Adrenal gland (tissue), 19 donors: ENCODE measurements at places on chromosomes 5 and 9. TPM values are rescaled to one million over a fixed set of nuclear protein-coding genes. Genes with fewer than 3 reads are reported as not detected.

TSSK1B gene
- total RNA-seq = not detected

GABRA6 gene
- not detected for total RNA-seq

DNA sequence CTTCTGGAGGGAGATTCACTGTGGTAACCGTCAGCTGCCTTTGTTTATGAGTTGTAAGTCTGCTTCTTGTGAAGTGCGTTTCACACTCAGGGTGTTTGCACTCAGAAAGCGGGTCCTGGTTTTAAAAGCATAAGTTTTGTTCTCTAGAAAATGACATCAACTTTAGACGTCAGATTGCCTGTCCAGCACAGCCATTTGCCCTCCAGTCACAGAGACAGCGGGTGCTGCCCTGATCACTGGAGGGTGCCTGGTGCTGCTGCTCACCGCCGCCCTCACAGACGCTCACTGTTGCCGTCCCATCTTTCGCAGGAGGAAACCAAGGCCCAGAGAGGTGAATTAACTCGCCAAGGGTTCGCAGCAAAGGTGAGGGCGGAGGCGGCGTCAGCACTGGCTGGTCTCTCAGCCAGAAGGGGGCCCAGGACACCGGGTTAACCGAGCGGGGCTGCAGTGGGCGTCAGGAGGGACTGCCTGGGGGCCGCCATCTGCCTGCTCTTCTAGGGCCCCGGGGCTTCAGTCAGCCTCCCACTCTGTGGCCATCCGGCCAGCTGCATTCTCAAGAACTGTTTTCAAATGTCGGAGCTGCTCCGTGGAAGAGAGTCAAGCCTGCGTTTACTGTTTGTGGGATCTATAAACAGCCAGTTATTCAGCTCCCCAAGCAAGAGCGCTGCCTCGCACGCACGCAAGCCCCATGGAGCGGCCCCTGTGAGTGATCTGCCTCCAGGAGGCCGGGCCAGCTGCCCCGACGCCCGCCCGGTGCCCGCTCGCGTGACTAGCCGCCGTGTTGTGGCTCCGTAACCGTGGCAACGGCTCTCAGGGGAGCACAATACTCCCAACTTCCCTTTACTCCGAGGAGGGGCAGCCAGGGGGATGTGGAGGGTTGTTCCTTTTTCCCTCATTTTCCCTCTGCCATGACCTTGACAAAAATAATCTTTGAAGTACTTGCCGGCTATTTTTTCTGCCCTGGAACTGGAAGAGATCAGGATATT lies 43.4 kb upstream of the EXOC3 start:
- H3K36me3 ChIP-seq = no peaks in the 10 kb centered on the region
- peaks cover 11% of the 10 kb centered on the region for H3K4me1 ChIP-seq
- H3K27me3 ChIP-seq = no peaks in the 10 kb centered on the region
- DNase-seq = peak; percentile 80

- H3K4me1 ChIP-seq = peaks cover 52% of the 10 kb centered on the region
- H3K27ac ChIP-seq = peak overlapping the region; percentile 84
- H3K4me3 ChIP-seq = no peak overlapping the region
Measured at GRCh38 chr5:150542933-150543445, 35.1 kb downstream of the NDST1 start.

OR1L1 gene
- total RNA-seq = not detected

GRCh38 chr5:88833371-88834130 lies 49.4 kb downstream of the MEF2C start:
- H3K27me3 ChIP-seq = no peaks in the 10 kb centered on the region
- H3K27ac ChIP-seq = peak overlapping the region; percentile 81
- H3K4me1 ChIP-seq = peaks cover 37% of the 10 kb centered on the region

DNA sequence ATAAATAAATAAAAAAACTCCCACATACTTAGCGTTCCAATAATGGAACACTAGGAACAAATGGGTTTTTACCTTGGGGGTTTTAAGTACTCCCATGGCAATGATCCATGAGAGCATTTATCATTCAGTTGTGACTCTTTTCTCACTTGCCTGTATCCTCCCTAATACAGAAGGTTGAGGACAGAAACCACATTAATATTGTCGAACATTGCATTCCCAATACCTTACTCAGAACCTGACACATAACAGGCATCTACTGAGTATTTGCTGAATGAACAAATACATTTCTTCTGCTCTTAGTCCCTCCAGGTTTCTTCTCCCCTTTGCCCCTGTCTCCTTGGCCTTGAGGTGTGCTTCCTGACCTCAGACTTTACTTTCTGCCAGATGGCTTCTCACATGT lies 175.9 kb downstream of the CEMIP2 start:
- H3K36me3 ChIP-seq = no peaks in the 10 kb centered on the region
- no peaks in the 10 kb centered on the region for H3K4me1 ChIP-seq
- no peak overlapping the region for H3K4me3 ChIP-seq
- H3K27ac ChIP-seq = no peak overlapping the region

DOLPP1 gene
- 23.8 TPM for total RNA-seq

DNA sequence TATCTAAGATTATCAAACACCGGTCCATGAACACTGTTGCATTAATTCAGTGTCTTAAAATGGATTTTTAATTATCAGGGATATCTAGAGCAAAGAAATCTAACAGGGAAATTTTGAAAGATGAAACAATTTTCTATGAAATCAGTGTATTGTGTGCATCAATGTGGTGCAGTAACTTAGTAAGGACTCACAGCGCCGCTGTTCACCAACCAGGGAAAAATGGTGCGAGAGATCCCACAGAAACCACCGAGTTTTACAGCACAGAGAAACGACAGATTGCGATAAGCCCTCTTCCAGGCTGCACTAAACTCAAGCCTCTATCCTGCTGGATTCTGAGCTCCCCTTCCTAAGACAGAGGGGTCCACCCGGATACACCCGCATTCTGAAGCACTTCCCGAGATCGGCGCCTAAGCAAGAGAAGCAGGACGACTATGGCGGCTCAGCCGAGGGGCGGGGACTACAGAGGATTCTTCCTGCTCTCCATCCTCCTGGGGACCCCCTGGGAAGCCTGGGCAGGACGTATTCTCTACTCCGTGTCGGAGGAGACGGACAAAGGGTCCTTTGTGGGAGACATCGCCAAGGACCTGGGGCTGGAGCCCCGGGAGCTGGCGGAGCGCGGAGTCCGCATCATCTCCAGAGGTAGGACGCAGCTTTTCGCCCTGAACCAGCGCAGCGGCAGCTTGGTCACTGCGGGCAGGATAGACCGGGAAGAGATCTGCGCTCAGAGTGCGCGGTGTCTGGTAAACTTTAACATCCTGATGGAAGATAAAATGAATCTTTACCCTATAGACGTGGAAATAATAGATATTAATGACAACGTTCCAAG lies at the start of gene PCDHGA7:
Gene PCDHGA7, plus strand, starts transcription at position 274 of the 826 bp plus-strand sequence. Its CDS starts 158 bp downstream, at position 432.
- no peak for DNase-seq
- no peak within 1 kb of the TSS for H3K27ac ChIP-seq
- no peaks in the 10 kb centered on the region for H3K4me1 ChIP-seq
- H3K27me3 ChIP-seq = no peaks in the 10 kb centered on the region
- no peak within 1 kb of the TSS for H3K4me3 ChIP-seq
- H3K36me3 ChIP-seq = no peaks in the 10 kb centered on the region

DNA sequence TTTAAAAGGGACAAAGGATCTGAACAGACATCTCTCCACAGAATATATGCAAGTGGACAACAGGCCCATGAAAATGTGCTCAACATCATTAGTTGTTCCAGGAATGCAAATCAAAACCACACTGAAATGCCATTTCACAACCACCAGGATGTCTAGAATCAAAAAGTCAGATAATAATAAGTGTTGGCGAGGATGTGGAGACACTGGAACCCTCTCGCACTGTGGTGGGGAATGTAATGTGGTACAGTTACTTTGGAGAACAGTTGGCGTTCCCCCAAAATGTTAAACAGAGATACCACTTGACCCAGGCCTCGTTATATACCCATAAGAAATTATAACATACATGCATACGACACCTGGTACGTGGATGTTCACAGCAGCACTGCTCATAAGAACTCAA lies 38.6 kb downstream of the SARDH start:
- H3K4me1 ChIP-seq = no peaks in the 10 kb centered on the region
- H3K27ac ChIP-seq = no peak overlapping the region
- no peak for DNase-seq
- H3K4me3 ChIP-seq = no peak overlapping the region
- H3K36me3 ChIP-seq = no peaks in the 10 kb centered on the region

PPP3R2 gene
- total RNA-seq = not detected

DNA sequence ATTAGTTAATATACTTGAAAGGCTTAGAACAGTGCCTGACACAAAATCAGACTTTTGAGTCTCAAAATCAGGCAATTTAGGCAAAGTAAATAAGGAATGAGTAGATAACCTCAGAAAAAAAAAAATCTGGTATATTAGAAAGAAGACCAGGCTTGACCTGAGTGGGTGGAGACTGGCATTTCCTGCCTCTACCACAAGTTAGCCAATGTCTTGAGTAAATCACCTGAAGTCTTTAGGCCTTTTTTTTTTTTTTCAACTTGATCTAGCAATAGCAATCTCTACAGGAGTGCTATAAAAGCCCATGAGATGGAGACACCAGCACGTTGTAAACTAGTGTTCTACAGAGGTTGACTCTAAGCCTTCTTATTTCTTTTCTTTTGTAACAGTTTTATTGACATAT lies 104.2 kb upstream of the RASEF start:
- no peak overlapping the region for H3K27ac ChIP-seq
- no peaks in the 10 kb centered on the region for H3K27me3 ChIP-seq
- no peak overlapping the region for H3K4me3 ChIP-seq
- H3K4me1 ChIP-seq = no peaks in the 10 kb centered on the region
- H3K36me3 ChIP-seq = no peaks in the 10 kb centered on the region
- no peak for DNase-seq

DNA sequence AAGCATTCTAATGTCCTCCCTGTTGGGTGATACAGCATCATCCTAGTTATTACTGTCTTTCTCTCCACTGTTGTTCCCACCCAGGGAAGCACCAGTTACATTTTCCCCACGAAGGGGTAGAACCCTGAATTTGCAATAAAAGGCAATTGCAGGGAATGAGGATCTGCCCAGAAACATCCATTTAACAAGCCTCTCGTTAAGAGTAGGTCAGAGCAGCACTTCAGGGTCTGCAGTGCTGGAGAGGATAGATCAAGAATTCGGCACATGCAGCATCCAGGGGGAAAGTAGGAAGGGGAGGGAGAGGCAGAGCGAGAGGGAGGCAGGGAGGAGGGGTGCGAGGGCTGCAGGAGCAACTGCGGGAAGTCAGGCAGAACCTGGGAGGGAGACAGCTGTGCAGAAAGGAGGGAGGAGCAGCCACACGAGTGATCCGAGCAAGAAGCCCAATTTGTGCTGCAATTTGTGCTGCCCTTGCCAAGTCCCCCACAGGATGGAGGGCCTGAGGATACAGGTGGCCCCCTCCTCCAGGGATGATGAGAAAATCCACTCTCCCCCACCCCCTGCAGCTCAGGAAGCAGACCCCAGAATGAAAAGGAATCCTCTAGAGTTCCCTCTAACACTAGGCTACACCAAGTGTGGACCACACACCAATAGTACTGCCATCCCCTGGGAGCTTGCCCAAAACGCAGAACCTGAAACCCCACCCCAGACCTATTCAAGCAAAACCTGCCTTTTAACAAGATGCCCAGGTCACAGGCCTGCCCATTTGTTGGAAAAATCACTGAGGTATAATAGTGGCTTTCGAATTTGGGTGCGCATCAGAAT lies 62.2 kb downstream of the EPB41L4B start:
- no peak overlapping the region for H3K27ac ChIP-seq
- no peaks in the 10 kb centered on the region for H3K4me1 ChIP-seq
- H3K36me3 ChIP-seq = no peaks in the 10 kb centered on the region
- no peaks in the 10 kb centered on the region for H3K27me3 ChIP-seq
- H3K4me3 ChIP-seq = no peak overlapping the region

- DNase-seq = no peak
- no peaks in the 10 kb centered on the region for H3K36me3 ChIP-seq
- H3K27ac ChIP-seq = no peak overlapping the region
Measured at GRCh38 chr9:78441822-78442431, 145.0 kb downstream of the PSAT1 start.

DNA sequence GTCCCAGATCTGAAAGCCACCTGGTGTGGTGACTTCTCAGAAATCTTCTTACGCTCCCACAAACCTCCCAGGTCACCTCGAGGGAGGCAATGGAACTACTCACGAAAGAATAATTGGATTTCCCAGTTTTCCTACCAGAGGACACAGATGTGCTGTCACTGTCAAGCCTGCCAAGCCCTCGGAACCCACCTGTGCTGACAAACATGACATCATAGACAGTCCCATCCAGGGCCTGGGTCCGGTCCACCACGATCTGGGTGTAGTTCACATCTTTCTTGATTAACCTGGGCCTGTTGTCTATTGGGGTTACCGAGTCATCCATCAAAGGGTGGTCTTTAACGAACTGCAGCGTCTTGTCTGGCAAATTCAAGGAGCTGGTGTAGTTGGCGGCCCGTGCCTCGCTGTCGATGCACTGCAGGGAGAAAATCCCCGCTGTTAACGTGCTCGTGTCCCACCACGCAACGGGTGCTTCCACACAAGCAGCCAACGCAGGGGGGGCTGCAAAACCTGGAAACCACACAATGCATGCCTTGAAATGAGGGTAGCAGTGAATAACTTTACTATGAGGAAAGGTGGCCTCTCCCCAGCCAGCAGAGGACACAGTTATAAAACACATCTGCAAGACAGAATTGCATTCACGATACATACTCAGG lies 69.0 kb downstream of the SECISBP2 start:
- H3K27me3 ChIP-seq = no peaks in the 10 kb centered on the region
- DNase-seq = no peak
- H3K4me1 ChIP-seq = peaks cover 7% of the 10 kb centered on the region
- no peak overlapping the region for H3K27ac ChIP-seq

- no peak overlapping the region for H3K4me3 ChIP-seq
- H3K27ac ChIP-seq = no peak overlapping the region
- no peaks in the 10 kb centered on the region for H3K27me3 ChIP-seq
- no peaks in the 10 kb centered on the region for H3K4me1 ChIP-seq
- DNase-seq = no peak
Measured at GRCh38 chr5:62328772-62329491, 22.9 kb downstream of the KIF2A start.

DNA sequence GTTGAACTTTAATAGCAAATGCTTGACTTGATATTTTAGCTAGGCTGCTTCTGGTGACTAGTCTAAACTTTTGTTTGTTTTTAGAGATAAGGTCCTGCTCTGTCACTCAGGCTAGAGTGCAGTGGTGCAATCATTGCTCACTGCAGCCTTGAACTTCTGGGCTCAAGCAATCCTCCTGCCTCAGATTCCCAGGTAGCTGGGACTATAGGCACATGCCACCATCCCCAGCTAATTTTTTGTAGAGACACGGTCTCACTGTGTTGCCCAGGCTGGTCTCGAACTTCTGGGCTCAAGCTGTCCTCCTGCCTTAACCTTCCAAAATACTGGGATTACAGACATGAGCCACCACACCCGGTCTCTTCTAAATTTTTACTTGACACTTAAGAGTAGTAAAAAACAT lies 20.7 kb downstream of the CDC37L1 start:
- H3K4me1 ChIP-seq = no peaks in the 10 kb centered on the region
- peak overlapping the region; percentile 1 for H3K27ac ChIP-seq
- H3K4me3 ChIP-seq = no peak overlapping the region
- DNase-seq = peak; percentile 61
- H3K36me3 ChIP-seq = no peaks in the 10 kb centered on the region

- H3K36me3 ChIP-seq = no peaks in the 10 kb centered on the region
- no peaks in the 10 kb centered on the region for H3K27me3 ChIP-seq
- peaks cover 9% of the 10 kb centered on the region for H3K4me1 ChIP-seq
- no peak overlapping the region for H3K4me3 ChIP-seq
- H3K27ac ChIP-seq = no peak overlapping the region
- no peak for DNase-seq
Measured at GRCh38 chr9:95087659-95088242, 229.8 kb downstream of the FANCC start.

GRCh38 chr9:114150608-114151007 lies 4.7 kb upstream of the COL27A1 start:
- no peaks in the 10 kb centered on the region for H3K36me3 ChIP-seq
- peaks cover 15% of the 10 kb centered on the region for H3K27me3 ChIP-seq
- no peak overlapping the region for H3K27ac ChIP-seq
- peaks cover 17% of the 10 kb centered on the region for H3K4me1 ChIP-seq
- DNase-seq = no peak
